ENCODE measurements at places on chromosomes 1 and 21.
A peak's percentile ranks its signal among the peaks of the same experiment; 100 is the strongest.

DNA sequence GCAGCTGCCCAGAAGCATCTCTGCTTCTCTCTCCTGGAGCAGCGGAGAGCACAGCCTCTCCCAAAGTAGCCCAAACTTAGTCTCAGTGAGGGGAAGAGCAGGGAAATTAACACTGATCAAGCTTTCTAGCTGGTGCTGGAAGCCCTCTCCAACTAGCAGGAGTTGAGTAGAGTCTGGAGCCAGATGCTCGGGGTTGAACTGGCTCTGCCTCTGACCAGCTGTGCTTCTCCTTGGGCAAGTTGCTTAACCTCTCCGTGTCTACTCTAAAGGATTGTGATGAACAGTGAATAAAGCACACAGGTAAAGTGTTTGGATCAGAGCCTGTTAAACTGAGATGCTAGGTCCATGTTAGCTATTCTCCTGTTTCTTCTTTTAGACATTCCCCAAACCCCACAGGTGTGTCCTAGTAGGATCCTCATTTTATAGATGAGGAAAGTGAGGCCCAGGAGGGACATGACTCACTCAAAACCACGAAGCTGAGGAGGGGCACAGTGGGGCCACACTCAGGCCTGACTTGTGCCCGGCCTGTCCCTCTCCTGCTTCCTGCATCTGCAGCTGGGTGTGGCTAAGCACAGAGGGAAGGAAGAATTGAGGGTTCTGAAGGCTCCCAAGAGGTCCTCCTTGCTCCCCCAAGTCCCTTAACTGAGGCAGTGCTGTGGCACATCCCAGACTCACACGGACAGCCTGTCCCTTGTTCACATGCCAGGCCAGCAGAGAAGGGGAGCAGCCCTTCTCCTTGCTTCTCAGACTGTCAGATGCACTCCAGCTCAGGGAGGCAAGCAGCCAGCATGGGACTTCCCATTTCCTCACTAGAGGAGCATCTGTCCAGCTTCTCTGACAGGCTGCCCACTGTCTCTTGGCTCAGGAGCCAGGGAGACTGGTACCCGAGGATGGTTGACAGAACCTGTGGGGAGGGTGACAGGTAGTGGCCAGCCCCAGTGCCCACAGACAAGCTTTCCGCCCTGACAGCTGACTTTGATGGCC lies 152.0 kb upstream of the IGSF21 start:
- DNase-seq, result no peak

DNA sequence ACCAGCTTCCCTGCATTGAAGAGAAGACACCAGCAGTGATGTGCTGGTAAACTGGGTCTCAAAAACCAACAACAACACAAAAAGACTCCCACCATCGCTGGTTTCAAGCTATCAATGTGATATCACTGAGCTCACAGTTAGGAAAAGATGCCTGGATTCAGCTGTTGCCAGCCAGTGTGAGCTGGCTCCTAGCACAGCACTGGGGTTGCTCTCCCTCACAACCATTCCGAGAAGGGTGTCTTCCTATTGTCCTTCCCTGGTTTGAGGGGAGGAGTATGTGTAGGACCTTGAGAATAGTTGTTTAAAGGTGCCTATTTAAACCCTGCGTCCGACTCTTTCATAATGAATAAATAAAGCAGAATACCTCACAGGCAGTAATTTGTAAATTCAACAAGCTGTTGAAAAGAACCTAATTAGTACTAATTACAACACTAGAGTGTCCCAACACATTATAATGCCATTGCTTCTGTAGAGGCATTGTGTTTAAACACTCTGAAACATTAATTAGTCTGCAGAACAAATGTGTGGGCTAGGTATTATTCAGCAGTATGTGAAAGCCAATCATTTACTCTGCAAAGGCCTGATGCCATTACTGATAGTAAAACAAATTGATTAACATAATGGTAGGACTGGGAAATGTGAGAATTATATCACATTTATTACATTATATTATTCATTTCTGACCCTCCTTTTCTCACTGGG lies 17.2 kb downstream of the NIBAN1 start:
- DNase-seq, result no peak

DNA sequence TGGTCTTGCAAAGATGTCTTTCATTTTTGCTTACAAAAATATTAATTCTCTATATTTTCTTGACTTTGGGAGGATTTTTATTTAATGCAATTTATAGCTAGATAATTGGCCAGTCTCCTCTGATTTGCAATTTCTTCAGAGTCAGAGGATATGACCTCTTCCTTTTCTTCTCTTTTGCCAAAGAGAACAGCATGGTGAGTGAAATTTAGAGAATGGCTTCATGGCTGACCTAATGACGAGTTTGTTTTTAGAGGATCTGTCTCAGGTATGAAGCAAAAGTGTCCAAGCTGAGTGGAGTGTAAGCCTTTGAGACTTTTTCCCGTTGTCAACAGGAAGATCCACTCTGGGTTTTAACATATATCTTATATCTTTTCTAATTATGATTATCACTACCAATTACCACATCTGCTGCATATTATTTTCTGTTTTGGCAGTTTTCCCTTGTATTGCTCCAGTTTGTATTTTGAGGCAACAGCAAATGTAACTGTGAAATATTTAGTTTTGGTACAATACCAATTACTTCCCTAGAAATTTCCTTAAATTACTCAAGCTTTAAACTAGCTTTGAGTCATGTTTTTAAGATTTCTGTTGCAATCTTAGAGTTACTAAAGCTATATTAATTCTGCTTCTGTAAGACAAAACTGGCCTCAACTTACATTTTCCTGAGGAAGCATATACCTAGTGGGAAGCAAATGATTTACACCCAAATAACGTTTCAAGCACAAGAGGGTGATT lies 332.8 kb upstream of the ZRANB2 start:
- peak; percentile 15 for DNase-seq

DNA sequence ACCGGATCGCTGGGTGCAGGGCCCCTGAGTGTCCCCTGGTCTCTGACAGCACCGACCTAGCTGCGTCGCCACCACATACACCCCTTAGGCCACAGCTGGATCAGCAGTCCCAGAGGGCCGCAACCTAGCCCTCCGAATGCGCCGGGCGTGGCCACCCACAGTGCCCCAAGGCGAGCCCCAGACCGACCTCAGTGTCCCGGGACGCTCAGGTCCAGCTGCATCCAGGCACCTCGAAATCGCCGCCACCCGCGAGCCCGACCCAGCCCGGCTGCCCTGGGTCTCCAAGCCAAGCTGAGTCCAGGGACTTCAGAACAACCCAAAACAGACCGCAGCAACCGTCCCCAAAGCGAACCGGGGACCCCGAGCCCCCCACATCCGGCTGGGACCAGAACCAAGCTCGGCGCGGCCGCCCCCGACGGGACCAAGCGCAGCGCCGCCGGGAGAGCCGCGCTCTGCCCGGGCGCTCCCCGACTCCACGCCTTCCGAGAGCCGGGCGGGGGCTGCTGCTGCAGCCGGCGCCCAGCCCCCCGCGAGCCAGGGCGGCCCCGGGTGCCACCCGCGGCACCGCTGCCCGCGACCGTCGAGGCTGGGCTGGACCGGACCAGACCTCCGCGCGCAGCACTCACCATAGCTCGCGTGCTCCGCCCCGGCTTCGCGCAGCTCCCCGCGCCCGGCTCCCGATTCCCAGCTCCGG lies 54.6 kb upstream of the ECE1 start:
- no peak for DNase-seq

GRCh38 chr1:116577759-116578314 lies 7.0 kb upstream of the CD58 start:
- no peak for DNase-seq

GRCh38 chr1:219806020-219806419 lies 122.3 kb downstream of the SLC30A10 start:
- DNase-seq, result no peak

GRCh38 chr1:116908820-116909511 lies 750 bp upstream of the PTGFRN start:
- no peak for DNase-seq

DNA sequence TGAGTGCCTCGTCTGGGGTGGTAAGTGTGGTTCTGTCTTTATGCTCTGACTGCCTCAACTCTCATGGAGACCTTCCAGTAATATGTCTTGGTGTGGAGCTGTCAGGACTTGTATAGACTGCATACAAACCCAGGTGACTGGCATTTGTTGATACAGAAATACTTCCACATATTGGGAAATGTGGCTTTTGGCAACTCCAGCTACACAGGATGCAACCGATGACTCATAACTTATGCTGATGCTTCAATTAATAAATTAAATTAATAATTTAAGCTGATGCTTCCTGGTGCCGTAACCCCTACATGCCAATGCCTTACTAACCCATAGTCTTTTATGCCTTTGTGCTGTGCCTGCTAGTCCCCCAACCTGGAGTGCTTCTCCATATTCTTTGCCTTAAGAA lies 72.3 kb upstream of the ARTN start:
- DNase-seq, result no peak

- no peak for DNase-seq
Observed at GRCh38 chr1:58573705-58574591, 3.1 kb downstream of the TACSTD2 start.

DNA sequence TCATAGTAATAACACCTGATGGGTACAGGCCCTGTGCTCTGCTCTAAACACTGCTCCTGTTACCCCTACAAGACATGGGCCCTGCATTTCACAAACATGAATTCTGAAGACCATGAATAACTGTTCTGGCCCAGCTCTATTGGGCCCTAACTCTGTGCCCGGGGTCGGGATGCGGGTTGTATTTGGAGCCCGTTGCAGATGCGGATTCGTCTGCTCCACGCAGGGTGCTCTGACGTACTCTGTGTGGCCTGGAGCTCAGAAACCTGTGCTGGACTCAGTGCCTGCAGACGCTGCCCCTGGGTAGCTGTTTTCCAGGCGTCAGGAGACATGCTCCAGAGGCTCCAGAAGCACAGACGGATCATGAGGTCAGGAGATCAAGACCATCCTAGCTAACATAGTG lies 10.1 kb upstream of the TCP10L start:
- no peak for DNase-seq

- no peak for DNase-seq
Observed at GRCh38 chr21:38797470-38797869, 8.3 kb upstream of the ETS2 start.

DNA sequence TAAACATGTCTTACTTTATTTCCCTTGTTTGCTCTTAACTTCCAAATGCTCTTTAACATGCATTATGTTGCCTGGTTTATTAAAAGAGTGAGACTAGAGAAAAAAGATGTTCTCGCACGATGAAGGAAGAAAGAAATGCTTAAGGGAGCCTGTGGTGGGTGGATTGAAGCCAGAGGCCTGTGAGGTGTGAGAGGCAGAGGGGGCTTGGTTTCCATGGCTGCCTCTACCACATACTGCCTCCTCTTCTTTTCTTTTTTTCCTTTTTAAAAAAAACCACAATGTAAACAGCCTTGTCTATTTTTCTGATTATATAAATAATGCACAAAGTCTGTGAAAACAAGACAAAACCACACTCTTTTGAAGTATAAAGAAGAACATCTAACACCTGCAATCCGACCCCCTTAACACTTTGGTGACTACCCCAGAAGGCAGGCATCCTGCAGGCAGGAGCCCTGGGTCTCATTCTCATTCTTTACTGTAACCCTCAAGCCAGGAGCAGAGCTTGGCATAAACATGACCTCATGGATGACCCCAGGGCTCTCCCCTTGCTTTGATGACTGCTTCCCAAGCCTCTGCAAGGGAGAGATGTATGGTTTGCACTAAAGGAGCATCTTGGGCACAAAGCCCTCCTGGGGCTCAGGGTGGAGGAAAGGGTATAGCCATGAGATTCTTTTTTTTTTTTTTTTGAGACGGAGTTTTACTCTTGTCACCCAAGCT lies 10.1 kb upstream of the PARP1 start:
- no peak for DNase-seq

- no peak for DNase-seq
Observed at GRCh38 chr1:10113501-10113900, 80.7 kb downstream of the UBE4B start.

DNA sequence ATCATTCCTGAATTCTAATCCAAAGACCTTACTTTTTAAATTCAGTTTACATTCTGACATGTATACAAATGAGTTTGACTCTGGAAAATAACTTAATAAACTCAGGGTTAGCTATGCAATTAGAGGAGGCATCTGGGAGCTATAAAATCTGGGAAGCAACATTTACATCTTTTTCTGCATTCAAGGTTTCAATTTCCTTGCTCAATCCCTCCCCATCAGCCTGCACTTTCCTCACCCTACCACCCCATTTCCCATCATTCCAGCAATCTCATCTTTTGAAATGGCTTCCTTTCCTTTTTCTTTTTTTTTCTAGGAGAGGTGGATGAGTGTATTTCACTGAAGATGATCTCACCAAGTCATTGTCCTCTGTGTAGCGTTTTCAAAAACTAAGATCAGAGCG lies 65.3 kb upstream of the BEND5 start:
- peak; percentile 4 for DNase-seq

- no peak for DNase-seq
Observed at GRCh38 chr1:150780510-150780909, 14.9 kb upstream of the CTSS start.

- DNase-seq, result no peak
Observed at GRCh38 chr1:58792846-58793245, 9.0 kb upstream of the JUN start.

GRCh38 chr1:202154766-202155477 lies 5.5 kb downstream of the PTPN7 start:
- peak; percentile 23 for DNase-seq

DNA sequence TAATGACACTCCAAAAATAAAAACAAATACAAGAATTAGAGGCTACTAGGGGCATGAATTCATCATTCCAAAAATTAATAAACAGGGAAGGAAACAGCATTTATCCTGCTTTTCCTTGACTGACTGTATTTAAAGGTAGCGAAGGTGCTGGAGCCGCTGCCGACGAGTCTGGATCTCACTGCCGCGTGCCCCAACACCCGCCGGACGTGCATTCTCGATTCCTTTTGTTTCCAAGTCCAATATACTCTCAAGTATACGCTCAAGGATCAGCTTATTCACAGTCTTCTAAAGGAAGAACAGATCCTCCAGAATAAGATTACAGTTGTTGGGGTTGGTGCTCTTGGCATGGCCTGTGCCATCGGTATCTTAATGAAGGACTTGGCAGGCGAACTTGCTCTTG lies 88.2 kb upstream of the GNG4 start:
- no peak for DNase-seq

GRCh38 chr1:152347116-152347728 lies 12.6 kb downstream of the FLG2 start:
- DNase-seq, result peak; percentile 22

DNA sequence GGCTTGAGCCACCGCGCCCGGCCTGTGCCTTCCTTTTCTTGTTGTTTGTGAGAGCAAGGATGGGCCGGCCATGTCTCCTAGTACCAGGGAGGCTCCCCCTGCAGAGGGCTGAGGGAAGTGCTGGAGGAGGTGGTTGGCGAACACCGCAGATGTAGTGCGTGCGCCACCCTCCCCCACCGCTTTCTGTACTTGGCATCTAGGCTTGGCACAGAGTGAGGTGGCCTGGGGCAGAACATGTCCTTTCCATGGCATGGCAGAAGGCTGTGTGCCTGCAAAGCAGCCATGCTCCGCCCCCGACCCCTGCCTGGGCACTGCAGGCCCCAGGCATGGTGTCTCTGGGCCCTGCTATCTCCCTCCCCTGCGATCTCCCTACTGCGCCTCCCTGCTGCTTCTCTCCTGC lies 30.7 kb downstream of the ALPL start:
- DNase-seq, result no peak

DNA sequence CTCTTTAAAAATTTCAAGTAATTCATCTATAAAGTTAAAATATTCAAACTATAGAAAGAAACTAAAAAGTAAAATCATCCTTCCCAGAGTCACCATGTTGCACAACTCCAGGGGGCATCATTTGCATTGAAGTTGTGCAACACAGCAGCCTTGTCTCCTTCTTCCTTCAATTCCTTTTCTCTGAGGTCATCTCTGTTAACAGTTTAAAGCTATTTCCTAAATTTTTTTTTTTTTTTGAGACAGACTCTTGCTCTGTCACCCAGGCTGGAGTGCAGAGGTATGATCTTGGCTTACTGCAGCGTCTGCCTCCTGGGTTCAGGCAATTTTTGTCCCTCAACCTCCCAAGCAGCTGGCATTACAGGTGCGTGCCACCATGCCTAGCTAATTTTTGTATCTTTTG lies 7.1 kb downstream of the RHBG start:
- DNase-seq, result no peak

Data from fibroblast of skin of left biceps (primary cell).